CD14-positive monocyte (primary cell): ENCODE measurements at places on chromosomes 2 and 18. TPM values are rescaled to one million over a fixed set of nuclear protein-coding genes. Genes with fewer than 3 reads are reported as not detected.

DNA sequence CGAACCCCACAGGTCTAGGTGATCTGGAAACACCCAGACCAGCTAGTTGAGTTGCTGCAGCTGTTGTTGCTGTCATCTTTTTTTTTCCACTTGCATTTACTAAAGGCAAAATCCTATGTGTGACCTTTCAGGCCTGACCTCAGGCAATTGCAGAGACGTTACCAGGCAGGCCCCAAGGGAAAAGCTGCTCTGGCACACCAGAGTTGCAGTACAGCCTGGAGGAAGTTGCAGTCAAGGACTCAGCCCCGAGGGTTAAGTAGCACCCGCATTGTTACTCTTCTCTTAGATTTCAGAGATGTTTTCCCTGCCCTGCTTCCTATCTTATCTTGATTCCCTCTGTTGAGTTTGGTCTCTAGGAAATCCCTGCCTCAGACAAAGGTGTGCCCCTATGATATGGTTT lies 45.2 kb upstream of the SMAD2 start:
- no peak for DNase-seq

GKN2 gene
- polyA plus RNA-seq: not detected in 2 replicates

NEB gene
- not detected for polyA plus RNA-seq

DNA sequence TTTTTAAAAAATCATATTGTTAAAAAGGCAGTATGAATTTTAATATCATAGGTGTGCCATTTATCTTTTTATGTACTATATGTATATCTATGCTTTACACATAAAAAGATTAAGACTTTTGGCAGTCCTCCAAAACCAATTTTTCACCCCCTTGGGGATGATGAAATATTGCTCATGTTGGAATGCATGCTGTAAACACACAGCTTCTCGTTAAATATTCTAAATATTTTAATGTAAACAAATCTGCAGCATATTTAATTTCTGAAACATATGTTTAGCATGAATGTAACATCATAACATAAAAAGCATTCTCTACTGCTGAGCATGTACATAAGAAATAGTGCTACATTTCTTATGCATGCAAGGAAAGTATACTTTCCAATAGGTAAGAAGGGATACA lies 484.3 kb upstream of the LRATD1 start:
- no peak for DNase-seq

DNA sequence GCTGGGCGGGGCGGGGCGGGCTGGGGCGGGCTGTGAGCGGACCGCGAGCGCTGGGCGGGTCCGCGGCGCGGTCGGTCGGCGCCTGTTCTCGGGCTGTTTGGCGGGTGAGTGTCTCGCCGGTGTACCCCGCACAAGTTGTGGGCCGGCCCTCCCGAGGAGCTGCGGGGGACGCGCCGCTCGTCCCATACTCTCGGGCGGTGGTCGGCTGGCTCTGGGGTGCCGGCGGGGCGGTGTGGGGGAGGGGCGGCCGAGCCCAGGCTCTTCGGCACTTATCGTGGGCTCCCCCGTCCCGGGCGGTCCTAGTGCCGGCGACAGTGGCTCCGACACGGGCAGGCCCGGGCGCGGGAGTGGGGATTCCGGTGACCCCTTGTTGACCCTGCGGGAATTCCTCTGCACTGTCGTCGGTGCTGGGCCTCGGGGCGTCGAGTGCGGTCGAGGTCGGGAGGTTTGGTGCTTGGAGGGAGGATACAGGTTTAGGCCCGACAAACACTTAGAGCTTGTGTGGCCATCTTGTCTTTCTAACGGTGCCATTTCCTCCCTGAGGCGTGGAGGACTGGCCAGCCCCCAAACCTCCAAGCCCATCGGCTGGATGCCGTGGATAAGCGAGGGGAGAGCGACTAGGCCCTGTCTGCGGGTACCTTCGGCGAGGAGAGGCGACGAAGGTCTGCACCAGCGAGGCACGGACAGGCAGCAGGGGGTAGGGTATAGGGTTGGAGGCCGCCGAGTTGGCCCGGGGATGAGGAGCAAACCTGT lies at the start of gene SEPTIN2:
Gene SEPTIN2 (plus strand): TSS at position 47 of the 753 bp plus-strand sequence. CDS start 8,308 bp downstream, outside the sequence.
- peak; percentile 78 for DNase-seq

- no peak for DNase-seq
Measured at GRCh38 chr2:231018184-231018583, 19.1 kb upstream of the C2orf72 start.

DNA sequence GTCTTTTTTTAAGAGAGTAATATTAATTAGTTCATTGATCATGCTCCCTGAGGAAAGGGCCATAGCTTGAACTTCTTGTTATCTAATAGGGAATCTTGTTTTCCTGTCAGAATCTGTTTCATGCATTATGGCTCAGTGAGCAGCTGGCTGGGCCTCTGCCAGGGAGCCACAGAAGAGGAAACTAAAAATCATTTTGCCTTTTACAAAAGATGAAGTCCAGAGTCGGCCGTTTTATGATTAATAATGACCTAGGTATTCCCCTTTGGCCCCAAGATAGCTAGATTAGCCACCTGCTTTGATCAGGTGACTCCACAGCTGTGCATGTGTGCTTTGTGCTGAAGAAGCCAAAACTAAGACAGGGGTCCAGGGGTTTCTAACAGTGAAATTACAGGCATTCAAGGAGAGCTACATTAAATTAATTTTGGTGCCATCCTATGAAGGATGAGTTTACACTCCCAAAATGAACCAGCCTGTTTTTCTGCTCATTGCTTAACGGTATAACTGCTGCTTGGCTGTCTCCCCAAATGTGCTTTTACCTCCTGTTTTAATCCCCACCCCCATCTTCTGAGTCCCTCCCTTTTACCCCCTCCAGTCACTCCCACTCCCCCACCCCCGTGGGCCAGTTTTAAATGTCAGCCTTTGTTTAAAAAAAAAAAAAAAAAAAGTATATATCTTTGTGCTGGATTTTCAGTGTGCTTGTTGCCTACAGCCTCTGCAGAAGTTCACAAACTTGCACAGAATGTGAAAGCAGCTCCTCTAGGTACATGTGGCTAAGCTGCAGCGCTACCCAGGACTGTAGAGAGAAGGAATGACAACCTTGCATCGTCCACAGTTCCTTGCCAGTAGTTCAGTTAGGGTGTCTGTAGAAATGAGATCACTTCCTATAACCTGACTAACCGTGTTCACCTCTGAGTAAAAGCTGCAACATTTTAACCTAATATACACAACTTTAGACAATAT lies 93.1 kb downstream of the CABLES1 start:
- peak; percentile 61 for DNase-seq

GRCh38 chr18:25896178-25896780 lies 194.1 kb downstream of the SS18 start:
- DNase-seq: no peak

RAD51AP2 gene
- polyA plus RNA-seq: not detected

DNA sequence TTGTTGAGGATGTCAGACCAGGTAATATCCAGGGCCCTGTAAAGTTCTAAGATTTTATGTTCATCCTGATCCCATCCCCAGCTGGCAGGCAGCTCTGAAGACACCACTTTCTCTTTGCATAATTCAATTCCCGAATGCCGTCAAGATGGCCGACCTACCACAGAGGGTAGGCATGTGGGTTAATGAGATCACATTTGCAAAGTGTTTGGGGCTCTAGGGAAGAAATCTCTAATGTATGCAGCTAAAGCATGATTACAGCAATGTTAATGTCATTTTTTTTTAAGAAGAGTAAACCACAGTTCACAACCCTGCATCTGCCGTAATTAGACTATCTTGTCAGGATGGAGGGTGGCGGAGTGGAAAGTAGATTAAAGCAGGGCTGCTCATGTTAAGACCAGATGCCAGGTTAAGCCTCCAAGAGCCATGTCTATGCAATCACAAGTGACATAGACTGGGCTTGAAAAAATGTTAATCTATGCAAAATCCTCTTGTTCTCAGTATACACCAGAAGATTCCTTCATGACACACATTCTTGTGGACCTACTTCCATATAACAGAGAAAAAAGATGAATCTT lies 131.4 kb downstream of the ALK start:
- no peak for DNase-seq

GCKR gene
- not detected for polyA plus RNA-seq

DUSP2 gene
- 66.1 TPM for polyA plus RNA-seq

IGFBP2 gene
- polyA plus RNA-seq: not detected

- DNase-seq: peak; percentile 72
Measured at GRCh38 chr2:178530625-178531142, 50.4 kb downstream of the PLEKHA3 start.

FBXO41 gene
- polyA plus RNA-seq: 0.29 TPM
